ENCODE measurements at places on chromosomes 2 and 18. TPM values are rescaled to one million over a fixed set of nuclear protein-coding genes. Genes with fewer than 3 reads are reported as not detected.

The ZNF385B gene
- polyA plus RNA-seq, result not detected

The LONRF2 gene
- 0.83 TPM for polyA plus RNA-seq

The CNGA3 gene
- not detected for polyA plus RNA-seq

The EML6 gene
- 0.12 TPM for polyA plus RNA-seq

The SNORC gene
- 0.48 TPM for polyA plus RNA-seq

The ZAP70 gene
- polyA plus RNA-seq, result not detected

The CSRNP3 gene
- 0.25 TPM for polyA plus RNA-seq

The BMP10 gene
- polyA plus RNA-seq, result not detected
